ENCODE measurements at places on chromosomes 11 and 22.
A peak's percentile ranks its signal among the peaks of the same experiment; 100 is the strongest.

DNA sequence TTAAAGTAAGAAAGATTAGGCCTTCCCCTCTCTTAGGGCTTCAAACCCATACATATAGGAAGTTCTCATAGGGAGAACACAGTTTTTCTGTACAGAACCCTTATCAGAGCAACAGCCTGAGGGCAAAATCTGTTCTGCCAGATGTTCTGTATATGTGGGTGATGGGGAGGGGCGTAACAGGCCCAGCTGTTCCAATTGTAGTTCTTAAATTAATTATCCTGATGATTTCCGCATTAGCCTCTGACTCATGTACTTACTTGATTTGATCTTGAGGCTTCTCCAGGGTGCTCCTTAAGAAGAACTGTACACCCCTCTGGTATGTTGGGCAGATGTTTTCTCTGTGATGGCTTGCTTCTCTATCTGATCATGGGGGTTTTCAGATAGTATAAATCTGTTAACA, 123.1 kb upstream of the C11orf87 start:
- DNase-seq: peak; percentile 20

- no peak for DNase-seq
Measured at GRCh38 chr11:130183878-130184610, 24.5 kb downstream of the ST14 start.

GRCh38 chr11:69219991-69220390, 64.3 kb downstream of the SMIM38 start:
- DNase-seq: no peak

DNA sequence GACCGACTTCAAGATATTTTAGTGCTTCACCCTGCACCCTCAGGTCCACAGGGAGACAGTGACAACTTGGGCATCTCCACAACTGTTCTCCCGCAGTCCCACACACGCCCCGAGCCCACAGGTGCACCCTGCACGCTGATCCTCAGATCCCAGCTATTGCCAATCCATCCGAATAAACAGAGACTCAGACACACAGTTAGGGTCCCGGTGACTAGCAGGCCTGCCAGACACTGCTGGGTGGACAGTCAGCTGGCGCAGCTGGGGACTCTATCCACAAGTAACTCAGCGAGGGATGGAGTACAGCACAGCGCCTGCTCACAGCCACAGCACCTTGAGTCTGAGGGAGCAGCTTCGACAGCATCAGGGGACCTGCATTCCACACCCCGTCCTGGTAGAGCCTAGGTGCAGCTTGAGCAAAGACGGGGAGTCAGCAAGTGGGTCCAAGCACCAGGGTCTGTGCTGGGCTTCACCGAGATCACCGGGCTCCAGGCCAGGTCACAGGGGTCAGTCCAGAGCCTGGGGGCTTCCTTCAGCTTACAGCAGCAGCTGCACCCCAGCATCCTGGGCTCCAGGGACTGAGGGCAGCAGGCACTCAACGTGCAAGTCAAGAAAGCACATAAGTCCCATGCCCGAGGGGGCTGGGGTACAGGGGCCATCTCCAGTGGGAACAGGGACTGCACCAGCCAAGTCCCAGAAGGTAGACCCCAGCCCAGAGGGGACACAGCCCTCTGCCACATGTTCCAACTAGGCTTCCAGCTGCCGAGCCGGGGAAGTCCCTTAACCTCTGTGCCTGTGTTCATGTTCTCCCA, 7.6 kb downstream of the RPL3 start:
- DNase-seq: no peak

DNA sequence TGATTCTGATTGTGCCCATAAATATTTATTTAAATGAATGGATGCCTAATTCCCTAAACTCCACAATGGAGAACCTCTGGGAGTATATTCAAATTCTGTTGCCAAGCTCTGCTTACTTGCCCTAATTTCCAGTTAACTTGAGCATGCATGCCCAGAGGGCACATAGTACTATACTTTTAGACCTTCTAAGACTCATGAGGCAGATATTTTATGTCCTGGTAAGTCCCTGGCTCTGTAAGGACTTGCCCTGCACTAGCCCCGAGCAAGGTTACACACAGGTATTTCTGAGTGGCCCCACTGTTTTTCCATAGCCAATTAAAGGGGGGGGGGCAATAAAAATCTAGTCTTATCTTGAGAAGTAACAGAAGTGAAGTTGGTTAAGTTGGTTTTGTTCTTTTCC, 21.1 kb upstream of the CAPRIN1 start:
- no peak for DNase-seq

- no peak for DNase-seq
Measured at GRCh38 chr11:127202105-127202504, 201.5 kb upstream of the KIRREL3 start.

- DNase-seq: no peak
Measured at GRCh38 chr11:76838678-76839068, 22.0 kb upstream of the ACER3 start.

DNA sequence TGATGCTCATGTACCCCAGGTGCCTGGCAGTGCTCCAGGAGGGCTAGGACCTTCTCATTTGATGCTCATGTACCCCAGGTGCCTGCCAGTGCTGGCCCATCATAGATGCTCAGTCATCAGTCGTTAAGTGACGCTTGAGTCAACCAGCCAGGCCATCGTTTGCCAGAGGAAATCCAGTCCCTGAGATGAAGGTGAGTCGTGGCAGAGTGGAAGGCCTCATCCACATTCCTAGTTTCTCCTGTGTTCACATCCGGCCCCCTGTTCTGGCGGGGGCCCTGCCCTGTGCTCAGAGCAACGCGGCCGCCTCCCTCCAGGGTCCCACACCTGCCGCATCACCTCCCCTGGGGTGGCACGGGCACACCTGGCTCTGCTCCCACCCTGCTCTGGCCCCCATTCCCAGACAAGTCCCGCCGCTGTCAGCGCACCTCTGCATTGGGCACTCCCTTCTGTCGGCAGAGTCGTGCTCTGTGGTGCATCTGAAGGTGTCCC, 279.9 kb downstream of the BRD1 start:
- no peak for DNase-seq

GRCh38 chr22:47354668-47355387, 592.4 kb downstream of the TBC1D22A start:
- DNase-seq: no peak

GRCh38 chr11:66359662-66360087, 11.9 kb downstream of the SLC29A2 start:
- no peak for DNase-seq

DNA sequence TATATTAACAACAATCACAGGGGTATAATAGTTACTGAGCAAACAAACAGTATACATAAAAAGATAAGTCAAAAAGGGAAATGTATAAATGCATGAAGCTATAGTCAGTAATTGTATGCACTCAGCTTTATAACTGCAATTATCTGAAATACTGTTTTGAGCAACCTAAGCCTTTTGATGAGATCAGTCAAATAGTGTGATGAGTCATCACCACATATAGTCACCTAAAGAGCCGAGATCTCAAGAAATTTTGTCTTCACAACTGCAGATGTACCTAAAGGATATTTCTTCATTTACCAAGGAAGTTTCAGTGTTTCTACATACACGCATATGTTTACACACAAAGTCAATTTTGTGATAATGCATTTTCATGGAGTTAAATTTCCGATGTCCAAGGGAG, 5.4 kb upstream of the OR51A2 start:
- no peak for DNase-seq

GRCh38 chr11:131957201-131957600, 586.8 kb downstream of the NTM start:
- no peak for DNase-seq

DNA sequence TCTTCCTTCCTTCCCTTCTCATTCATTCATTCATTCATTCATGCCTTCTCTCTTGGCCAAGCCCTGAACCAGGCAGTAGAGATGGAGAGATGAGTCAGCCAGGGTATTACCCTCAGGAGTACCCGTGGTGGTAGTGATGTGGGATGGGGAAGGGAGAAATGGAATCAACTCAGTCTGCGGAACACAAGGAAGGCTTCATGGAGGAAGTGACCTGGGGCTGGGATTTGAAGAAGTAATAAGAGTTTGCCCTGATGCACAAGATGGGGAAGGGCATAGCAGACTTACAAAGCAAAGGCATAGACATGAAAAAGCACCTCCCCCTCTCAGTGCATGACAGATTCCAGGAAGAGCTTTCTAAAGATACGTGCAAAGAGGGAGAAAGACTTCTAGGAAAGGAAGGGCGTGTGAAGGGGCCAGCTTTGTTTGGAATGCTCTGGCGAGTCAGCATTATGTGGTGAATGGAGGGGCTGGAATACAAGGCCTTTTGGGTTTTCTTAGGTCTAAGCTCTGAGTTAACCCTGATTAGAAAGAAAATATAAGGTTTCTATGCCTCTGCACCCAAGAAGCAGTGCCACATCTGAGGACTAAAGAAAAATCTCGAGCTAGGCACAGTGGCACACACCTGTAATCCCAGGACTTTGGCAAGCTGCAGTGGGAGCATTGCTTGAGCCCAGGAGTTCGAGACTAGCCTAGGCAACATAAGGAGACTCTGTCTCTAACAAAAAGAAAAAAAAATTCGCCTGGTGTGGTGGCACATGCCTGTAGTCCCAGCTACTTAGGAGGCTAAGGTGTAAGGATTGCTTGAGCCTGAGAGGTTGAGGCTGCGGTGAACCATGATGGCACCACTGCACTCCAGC, 36.4 kb upstream of the ACER3 start:
- no peak for DNase-seq

GRCh38 chr11:65719871-65720210, 757 bp downstream of the RNASEH2C start:
- DNase-seq: no peak

DNA sequence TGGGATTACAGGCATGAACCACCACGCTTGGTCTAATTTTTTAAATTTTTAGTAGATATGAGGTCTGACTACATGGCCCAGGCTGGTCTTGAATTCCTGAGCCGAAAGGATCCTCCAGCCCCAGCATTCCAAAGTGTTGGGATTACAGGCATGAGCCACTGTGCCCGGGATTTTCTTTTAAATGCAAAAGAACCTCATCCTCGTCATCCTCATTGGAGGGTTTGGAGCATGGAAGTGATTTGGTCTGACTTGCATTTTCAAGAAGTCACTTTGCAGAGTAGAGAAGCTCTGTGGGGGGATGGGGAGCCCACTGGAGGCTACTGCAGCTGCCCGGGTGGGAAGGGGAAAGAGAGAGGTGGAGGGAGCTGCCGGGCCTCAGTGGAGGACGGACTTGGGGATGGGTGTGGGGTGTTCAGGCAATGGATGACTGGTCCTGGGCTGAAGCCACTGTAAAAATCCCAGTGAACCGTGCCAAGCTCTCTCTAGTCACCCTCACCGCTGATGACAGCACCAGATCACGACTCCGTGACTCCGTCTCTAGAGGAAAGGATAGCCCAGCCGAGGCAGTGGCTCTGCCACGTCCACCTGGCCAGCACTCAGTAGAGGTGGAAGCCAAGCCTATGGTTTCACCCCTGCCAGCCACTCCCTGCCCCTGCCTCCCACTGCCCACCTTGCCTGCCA, 32.8 kb upstream of the SLC22A12 start:
- no peak for DNase-seq

GRCh38 chr22:36334821-36335603, 52.8 kb downstream of the MYH9 start:
- DNase-seq: no peak

DNA sequence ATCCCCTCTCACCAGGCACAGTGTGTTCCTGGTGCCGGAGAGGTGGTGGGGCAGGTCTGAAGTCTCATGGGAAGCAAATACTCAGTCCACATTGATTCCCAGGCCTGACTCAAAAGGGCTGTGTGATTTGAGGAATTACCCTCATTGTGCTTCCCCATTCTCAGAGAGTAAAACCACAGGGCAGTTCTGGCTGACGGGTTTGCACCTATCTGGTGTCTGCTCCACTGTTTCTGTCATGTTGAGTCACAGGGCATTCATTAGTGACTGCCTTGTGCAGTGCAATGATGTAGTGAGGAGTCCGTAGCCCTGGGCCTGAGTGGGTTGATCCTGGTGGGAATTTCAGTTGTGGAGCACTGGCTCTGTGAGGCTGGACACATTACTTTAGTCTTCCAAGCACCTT, 85.2 kb upstream of the ARHGAP20 start:
- no peak for DNase-seq

DNA sequence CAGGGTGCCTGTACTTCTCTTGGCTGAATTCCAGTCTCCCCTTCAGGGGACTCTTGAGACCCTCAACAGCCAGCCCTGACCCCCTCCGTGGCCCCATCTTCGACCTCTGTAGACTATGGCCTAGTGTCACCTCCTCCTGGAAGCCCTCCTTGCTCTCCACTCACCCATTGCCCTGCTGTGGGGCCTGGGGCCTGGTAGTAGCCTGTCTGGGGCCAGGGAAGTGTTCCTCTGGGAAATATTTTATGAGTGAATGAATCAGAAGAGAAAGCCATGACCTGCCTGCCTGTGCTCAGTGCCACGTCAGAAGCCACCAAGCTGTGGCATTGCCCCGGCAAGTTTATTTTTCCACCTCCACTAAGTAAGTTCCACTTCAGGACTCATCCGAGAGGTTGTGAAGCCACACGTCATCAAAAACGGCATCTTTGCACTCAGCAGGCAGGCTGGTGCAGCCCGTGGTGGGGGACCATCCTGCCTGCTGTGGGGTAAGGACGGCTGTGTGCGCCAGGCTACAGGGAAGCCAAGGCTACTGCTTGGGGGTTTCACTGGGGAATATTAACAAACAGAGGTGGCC, 59.6 kb upstream of the PPARA start:
- DNase-seq: no peak

- DNase-seq: no peak
Measured at GRCh38 chr11:7347611-7348431, 96.1 kb downstream of the SYT9 start.

DNA sequence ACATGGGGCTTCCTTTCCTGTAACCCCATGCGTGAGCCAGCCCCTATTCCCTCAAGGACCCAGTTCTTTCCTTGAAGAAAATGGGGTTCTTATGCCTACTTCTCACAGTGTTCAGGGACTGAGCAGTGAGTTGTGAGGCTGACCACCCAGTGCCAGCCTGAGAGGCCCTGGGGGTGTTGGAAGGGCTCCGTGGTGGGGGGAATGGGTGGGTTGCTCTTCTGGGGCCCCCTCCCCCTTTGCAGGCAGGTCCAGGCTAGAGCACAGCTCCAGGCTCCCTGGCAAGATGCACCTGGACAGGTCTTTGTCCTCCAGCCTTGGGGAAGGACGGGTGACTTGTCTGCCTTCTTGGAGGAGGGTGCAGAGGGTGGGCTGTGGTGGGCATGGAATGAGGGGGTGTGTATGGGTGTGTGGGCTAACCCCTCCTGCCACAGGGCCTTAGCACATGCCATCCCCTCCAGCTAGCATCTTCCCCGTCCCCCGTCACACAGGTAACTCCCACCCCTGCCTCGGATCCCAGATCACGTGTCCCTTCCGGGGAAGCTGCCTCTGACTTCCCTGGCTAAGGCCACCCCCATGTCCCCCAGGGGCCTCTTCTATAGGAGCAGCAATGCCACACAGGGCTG, 64.6 kb downstream of the MYEOV start:
- DNase-seq: no peak

DNA sequence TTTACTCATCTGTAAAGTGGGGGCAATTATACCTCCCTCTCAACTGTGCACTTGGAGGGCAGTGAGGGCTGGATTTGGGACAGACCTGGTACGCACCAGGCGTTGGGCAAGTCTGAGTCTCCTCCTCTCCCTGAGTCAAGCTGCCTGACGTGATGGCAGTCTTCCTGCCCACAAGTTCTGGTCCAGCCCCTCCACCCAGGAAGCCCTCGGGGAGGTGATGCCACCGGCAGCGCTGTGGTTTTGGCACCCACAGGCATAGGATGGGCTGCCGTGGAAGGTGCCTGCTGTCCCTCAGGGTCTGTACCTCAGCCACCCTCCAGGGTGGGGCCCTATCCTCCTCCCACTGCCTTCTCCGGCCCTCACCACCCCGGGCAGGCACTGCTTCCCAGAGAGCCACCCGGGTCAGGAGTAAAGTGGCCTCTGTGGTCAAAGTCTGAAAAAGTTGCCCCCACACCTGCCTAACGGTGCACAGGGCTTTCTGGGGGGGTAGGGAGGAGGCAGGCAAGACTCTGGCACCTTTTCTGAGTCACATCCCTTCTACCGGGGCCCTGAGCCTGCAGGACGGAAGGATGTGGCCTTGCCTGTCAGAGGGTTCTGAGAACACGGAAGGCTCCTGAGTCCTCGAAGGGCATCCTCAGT, 6.5 kb upstream of the APOBEC3H start:
- DNase-seq: no peak

All from fibroblast of the conjunctiva (primary cell).